ENCODE measurements at places on chromosomes 2 and 18.

DNA sequence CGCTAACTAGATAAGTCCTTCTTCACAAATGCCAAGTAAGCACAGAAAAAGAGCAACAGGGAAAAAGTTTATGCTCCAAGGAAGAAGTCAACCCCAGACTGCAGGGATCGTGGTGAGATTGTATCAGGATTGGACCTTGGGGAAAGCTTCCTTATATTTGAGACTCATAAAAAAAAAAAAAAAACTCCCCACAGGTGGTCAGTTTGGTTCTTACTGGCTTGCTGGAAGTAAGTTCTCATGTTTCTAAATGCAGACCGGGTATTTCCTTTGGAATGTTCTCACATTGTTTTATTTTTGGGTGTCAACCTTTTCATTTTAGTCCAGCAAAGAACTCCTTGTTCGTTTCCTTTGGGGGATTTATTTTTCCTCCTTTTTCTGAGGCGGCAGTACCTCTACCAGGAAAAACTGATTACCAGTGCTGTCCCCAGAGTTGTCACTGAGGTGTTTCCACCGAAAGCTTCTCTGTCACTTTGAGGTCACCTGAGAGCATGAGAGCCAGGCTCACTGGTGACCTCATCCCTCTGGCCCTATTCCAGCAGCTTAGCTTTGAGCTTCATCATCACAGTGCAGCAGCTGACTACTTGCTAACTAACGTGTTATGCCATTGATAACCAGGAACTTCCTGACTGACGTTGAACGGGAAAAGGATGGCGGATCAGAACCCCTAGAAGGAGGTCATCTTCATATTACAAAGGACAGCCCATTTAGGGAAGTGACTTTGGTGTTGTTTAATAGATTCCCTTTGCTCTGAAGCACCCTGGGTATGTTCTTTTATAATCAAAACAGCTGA is 16.8 kb upstream of the ATP8B1 start:
- DNase-seq, result no peak

- DNase-seq, result peak; percentile 23
Measured at GRCh38 chr2:86392873-86393518, 48.2 kb upstream of the KDM3A start.

GRCh38 chr2:55617175-55618024 is at the start of gene PPP4R3B:
Gene PPP4R3B (minus strand): TSS chr2:55617622. CDS start chr2:55617285, 337 bp downstream.
- DNase-seq, result peak; percentile 98

GRCh38 chr2:133458280-133458679 is 110.0 kb downstream of the NCKAP5 start:
- no peak for DNase-seq

DNA sequence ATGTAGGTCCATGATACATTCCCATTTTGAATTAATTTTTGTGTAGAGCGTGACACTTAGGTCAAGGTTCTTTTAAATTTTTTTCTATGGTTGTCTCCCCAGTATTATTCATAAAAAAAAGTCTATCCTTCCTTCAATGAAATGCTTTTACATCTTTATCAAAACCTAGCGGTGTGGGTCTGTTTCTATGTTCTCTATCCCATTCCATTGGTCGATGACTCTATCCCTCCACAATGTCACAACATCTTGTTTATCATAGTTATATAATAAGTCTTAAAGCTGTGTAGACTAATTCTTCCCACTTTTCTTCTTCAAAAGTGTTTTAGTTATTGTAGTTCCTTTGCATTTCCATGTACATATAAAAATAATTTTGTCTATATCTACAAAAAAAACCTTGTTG is 47.2 kb upstream of the GPR17 start:
- DNase-seq, result no peak

Measured in DMS 273 treated with DMSO at 0.1 percent for 48 hours (cell line).